ENCODE measurements at places on chromosomes 6 and 20.

DNA sequence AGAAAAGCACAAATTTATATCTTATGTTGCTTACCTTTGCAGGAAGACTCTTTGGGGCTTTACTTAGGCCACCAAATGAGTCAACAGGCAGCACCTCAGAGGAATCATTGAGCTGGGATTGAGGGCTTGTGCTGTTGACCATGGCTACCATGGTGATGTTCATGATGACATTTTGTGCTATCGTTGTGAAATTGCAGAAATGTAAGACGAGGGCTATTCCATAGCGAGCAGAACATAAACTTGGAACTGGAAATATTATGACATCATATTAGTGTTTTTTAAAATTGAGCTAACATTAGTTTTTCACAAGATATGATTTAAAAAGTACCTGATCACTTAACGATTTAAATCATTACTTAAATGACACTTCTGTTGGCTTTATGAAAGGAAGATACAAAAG is 11.8 kb downstream of the SLC17A3 start:
- no peak for DNase-seq

DNA sequence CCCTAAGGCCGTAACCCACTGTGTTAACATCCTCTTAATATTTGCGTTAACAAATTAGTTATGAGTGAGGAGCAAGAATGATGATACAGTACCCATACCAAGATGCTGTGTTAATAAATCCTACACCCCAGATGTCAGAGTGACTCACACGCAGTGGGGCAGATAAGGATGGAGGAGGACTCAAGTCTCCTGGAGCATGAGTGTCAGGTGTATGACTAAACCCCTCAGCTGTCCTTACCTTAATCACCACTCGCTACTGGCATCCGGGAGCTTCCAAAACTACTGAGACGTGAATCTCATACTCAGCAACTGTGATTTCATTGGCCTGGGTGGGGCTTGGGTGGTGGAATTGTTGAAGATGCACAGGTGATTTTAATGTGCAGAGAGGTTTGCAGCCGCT is 131.3 kb upstream of the MTHFD1L start:
- DNase-seq: no peak

- no peak for DNase-seq
Observed at GRCh38 chr6:93785694-93786030, 366.3 kb upstream of the EPHA7 start.

- DNase-seq: no peak
Observed at GRCh38 chr6:158068156-158068892, 86.7 kb downstream of the SYNJ2 start.

- no peak for DNase-seq
Observed at GRCh38 chr6:76506808-76507207, 434.3 kb upstream of the IMPG1 start.

- no peak for DNase-seq
Observed at GRCh38 chr6:153207617-153208016, 76.5 kb upstream of the RGS17 start.

DNA sequence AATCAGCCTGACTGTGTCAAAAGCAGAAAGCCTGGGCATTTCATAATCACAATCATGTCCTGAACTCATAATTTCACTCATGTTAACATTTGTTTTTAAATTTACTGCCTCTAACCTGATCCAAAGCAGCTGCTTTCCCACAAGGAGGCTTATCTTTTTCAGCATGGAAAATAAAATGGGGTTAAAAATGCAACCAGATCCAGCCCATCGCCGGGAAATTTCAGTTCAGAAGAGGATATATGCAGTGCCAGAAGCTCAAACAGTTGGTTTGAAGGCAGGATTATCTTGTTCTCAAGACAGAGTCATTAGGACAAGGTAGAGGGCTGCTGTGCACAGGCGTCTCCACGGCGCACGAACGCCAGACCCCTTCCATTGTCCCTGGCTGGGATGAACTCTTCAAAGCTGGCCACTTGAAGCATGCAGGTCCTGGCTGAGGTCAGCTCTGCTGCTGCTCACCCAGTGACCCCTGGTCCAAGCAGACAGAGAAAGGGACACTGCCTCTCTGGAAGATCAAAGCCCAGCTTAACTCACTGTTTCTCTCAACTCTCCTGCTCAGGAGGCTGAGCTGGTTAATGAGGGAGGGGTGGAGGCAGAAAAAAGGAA is 191.1 kb upstream of the HEY2 start:
- no peak for DNase-seq

DNA sequence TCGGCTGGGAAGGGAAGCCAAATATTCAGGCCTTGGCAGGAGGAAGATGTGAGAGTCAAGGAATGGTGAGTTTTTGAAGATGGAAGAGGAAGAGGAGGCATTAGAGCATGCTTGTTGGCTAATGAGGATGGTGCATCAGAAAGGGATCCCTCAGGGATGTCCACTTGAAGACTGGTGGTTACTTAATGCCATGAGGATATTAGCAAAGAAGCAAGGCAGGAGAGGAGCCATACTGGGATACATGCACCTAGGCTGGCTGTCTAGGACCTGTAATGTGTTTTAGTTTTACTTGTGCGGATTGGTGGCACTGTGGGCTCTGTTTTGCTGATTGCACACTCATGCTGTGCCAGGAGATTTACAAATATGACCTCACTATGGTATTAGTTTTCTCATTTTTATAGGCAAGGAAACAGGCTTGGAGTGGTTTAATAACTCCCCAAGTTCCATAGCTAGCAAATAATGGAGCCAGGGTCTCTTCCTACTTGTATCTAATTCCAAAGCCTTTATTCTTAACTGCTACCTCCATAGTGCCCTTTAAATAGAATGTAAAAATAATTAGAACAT is 37.8 kb downstream of the NCOA7 start:
- DNase-seq: no peak

DNA sequence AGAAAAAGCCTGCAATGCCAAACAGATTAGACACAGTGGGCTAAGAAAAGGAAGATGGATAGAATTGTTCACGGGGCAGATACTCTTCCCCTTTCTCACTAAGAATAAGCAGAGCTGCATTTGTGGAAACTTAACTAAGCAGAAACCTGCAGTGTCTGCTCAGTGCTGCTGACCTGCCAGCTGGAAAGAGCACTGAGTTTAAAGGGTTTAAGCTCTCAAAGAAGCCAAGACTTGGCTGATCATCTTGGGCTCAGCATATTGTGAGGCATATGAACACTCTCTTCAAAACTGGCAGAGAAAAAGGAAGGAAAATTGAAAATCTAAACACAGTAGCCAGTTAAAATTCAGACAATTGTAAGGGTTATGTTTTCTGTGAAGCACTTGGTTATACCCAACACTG is 711.1 kb upstream of the EPHA7 start:
- DNase-seq: no peak

DNA sequence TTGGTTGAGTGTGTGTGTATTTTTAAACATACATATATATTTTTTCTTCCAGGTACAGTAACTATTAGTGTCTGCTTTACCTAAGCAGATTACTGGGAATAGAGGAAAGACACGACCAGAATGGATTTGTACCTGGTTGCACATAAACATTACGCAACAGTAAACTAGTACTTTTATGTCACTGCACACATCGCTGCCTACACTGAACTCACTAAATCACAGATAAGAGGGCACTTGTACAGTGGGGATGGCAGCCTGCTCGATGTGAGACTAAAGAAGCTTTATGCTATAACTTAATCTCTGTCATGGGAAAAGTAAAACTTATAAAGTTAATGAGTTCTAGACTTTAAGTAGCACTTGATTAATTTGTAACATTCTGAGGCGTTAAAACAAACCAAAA is 89.5 kb upstream of the SIM1 start:
- DNase-seq: no peak

- no peak for DNase-seq
Observed at GRCh38 chr6:64217721-64218620, 582.4 kb downstream of the PHF3 start.

DNA sequence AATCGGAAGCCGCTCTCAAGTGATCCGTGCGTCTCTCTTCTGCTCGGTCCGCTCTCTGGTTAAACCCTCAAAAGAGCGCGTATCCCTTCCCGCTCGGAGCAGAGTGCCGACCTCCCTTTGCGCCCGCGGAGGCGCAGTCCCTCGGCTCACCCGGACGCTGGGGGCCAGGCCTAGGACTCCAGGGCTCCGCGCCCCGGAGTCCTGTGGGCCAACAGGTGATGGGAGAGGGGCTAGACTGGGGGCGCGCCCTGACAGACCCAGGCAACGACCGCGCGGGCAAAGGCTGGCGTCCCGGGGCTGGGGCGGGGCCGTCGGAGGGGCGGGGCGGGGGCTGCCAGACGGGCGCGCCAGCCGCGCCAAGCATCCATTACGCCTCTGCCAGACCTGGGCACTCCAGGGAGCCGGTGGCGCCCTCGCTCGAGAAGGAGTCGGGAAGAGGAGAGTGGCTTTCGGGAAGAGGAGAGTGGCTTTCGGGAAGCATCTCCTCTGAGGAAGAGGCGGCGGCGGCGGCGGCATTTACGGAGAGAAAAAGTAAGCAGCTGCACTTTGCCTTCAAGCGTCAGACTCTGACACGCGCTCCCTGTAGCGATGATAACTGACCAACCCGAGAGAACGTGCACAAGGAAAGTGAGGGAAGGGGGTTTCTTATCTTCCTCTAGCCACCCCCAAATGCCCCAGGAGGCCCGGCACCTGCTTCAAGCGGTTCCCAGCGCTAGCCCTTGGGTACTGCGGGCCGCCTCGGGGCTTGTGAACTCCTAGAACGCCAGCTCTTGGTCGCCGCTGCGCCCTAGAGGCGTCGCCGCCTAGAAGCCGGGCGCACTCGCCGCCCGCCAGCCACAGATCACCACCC is 2.6 kb downstream of the EPHA7 start:
- DNase-seq: peak; percentile 78

DNA sequence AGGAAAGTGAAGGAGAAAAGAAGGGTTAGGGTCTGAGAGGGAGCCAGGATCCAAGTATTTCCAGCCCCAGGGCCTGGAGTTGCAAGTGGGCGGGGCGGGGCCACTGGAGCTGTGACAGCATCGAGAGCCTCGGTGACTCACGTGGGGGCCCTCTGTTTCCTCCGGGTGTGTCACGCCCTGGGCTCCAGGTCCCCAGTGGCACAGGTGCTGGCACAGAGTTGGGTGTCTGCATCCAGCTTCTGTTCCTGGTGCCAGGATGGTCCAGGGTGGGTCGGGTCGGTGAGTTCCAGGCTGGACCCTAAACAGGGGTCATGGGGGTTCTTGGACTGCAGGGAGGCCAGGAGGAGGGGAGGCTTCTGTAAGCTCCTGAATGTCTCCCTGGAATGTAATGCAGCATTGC is 16.7 kb downstream of the RAET1L start:
- no peak for DNase-seq

DNA sequence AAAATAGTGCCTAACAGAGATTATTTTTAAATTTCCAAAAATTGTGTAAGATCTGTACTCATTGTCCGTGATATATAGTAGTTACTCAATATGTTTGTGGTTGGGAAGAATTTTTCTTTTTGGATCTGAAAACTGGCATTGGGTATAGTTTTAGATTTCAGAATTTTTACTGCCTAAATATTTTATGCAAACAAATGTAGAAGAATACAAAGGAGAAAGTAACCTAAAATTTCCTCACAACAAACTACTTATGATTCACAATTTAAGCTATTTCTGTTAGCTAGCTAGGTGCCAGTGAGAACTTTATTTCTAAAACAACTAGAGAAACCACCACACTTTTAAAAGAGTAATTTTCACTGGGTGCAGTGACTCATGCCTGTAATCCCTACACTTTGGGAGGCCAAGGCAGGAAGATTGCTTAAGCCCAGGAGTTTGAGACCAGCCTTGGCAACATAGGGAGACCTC is 38.8 kb downstream of the SESN1 start:
- no peak for DNase-seq

DNA sequence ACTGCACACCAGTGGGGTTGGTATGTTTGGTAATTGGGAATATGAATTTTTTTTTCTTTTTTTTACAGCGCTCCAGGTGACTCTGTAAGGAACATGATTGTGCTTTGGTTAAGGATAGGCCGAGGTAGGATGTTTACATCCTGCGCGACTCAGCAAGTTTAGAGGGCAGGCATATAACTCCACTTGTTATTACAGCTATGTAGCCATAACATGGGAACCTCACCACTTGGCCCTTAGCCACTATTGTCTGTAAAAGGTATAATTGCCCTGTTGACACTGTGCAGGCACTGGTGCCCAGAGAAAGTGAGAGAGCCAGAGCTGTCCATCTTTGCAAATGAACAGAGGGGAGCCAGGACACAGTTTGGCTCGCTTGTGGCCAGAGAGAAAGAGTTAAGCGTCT is 172.9 kb downstream of the MCHR2 start:
- DNase-seq: no peak

- no peak for DNase-seq
Observed at GRCh38 chr20:41274152-41274551, 43.4 kb downstream of the ZHX3 start.

GRCh38 chr20:2311329-2311728 is 15.5 kb downstream of the TGM3 start:
- no peak for DNase-seq

GRCh38 chr6:5425797-5426196 is 164.5 kb downstream of the FARS2 start:
- no peak for DNase-seq

DNA sequence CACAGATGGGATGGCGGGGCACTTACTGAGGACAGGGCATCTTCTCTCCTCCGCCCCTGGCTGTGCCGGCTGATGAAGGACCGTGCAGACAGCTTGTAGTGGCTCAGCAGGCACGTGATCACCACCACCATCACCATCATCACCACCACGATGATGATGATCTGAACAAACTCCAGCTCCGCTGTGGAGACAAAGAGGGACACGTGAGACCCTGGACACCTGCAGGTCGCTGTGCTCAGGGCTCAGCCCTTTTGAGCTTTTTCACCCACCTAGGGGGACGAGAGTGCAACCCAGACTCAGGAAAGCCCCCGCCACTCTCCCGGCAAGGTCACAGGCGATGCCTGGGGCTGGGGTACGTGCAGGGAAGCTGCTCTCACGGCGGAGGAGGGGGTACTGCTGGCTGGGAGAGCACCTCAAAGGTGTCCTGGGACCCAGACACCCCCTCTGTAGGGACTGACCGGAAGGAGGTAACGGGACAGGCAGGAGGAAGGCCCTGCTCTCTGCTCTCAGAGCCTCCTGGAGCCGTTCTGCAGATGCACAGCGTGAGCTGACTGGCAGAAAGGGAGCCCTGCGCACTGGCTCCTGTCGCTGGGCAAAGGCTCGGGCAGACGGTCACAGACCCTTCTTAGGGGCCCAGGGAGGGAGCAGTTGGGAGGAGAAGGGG is 39.4 kb upstream of the ZBP1 start:
- peak; percentile 55 for DNase-seq

All from left forelimb (tissue), 1 donor.